A172 (cell line): ENCODE measurements at places on chromosomes 1 and 21. TPM values are rescaled to one million over a fixed set of nuclear protein-coding genes. Genes with fewer than 3 reads are reported as not detected.

GRCh38 chr1:182207300-182207699 is 145.8 kb upstream of the ZNF648 start:
- DNase-seq = no peak

The CR1 gene
- not detected in 2 replicates for total RNA-seq

GRCh38 chr1:169999331-169999741 is 75.2 kb downstream of the KIFAP3 start:
- DNase-seq = peak; percentile 98

The CCDC185 gene
- not detected in 2 replicates for total RNA-seq
